Activated naive CD8-positive, alpha-beta T cell treated with anti-CD3 and anti-CD28 coated beads, Interleukin-2, amount 50 U/mL, for 24 hours (primary cell): ENCODE measurements at places on chromosomes 11 and 22.

- DNase-seq = peak; percentile 8
These were observed 857 bp downstream of the ARCN1 start for GRCh38 chr11:118572981-118573550.

DNA sequence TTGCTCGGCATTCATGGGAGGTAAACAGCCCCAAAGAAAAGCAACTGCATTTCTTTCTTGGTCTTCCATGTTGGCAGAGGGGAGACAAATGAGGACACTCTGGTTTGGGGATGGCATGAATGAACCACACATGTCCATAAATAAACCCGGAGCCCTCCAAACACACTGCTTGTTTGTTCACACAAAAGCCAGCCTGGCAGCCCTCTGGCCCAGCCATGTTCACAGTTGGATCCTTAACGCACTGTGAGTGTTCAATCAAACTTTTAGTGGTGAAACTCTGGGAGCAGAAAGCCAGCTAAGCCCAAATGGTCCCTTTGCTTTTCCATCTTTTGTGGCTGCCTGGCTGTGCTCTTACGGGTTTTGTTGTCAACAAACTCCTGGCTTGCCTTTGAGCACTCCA lies 336.8 kb downstream of the CADM1 start:
- no peak for DNase-seq

DNA sequence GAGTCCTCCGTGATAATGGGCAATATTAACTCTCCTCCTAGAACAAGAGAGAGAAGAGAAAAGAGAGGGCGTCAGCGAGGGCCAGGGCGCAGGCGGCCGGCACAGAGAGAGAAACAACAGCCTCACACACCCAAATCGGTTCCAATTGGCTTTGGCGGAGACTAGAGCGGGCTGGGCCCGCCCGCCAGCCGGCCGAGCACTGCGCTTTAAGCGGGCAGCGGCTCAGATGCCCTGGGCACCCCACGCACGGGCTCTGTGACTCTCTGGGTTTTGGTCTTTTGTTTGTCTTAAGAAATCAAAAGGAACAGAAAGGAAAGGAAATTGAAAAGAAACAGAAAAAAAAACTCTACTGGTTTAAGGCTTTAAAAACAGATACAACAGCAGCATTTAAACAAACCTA lies 17.0 kb downstream of the SLC22A12 start:
- DNase-seq = no peak

DNA sequence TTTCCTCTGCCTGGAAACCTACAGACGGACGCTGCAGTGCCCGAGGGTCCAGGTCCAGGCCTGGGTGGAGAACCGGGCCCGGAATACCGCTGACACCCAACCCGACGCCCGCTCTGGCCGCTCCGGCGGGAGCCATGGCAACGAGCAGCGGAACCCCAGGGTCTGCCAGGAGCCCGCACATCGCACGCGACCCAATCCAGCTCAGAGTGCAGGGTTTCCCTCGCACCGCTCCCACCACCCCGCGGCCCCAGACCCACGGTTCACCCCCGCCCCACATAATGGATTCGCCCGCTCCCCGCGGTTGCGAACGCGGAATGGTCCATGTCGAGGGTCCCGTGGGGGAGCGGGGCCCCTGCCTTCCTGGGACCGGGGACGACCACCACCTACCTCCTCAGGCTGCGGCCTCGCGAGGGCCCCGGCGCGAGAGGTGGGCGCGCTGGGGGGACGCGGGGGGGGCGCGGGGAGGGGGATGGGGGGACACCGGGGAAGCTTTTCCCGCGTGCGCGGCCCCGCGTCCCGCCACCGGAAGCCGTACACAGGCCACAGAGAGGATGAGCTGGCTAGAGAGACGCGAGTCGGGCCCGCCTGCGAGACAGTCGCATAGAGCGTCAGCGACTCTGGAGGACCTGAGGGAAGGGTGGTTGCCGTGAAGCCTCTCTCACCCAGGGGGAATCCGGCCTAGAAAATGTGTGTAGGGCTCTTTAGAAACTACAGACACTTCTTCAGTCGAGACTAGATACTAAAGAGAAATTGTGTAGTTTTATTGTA lies at the start of gene SSRP1:
TSS of gene SSRP1 (minus strand) at position 550 of the 768 bp plus-strand sequence. CDS start 771 bp downstream, outside the sequence.
- peak; percentile 85 for DNase-seq

- DNase-seq = no peak
These were observed 13.4 kb upstream of the KCNJ11 start for GRCh38 chr11:17401841-17402240.

GRCh38 chr11:22491555-22492225 lies 133.9 kb downstream of the FANCF start:
- no peak for DNase-seq

GRCh38 chr11:115718945-115719344 lies 214.7 kb upstream of the CADM1 start:
- DNase-seq = no peak
